CD4-positive, alpha-beta memory T cell (primary cell): ENCODE measurements at places on chromosomes 13 and 19.
A peak's percentile ranks its signal among the peaks of the same experiment; 100 is the strongest.

DNA sequence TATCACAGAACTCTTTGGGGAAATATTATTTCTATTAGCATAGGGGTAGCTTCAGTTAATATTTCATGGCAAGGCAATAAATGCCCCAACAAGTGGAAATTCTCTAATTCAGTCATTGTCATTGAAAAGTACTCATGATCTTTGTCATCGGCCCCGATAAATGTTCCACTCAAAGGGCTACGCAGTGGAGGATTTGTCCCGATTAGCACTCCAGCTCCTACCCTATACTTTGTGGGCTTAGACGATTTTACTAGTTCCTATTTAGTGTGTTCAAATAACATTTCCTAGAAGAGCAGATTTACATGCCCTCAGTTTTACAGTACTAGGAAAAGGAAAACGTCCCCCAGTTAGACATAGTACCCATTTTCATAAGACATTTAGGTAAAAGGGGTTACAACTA lies 38.0 kb upstream of the ATP12A start:
- no peak for DNase-seq

- no peak for DNase-seq
Observed at GRCh38 chr19:23539499-23539898, 144.2 kb upstream of the ZNF91 start.

GRCh38 chr13:114143806-114144605 lies 11.6 kb upstream of the RASA3 start:
- peak; percentile 42 for DNase-seq

DNA sequence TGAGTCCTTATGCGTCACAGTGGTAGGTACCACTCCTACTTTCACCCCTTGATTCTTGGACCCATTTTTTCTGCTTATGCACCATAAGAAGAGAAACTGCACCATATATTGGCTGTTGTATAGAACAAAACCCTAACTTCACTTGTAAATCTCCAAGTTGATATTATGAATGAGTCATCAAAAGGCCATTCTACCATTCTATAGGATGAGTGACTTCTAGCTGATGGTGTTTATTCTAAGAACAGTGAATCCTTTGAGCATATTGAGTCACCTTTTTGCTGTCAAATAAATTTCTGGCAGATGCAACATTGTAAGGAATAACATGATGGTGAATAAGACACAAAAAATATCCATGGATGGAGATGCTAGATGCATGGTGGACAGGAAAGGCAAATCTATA lies 57.7 kb downstream of the POLR1D start:
- DNase-seq, result no peak

GRCh38 chr19:38013913-38014580 lies 107.0 kb downstream of the SIPA1L3 start:
- DNase-seq, result no peak

DNA sequence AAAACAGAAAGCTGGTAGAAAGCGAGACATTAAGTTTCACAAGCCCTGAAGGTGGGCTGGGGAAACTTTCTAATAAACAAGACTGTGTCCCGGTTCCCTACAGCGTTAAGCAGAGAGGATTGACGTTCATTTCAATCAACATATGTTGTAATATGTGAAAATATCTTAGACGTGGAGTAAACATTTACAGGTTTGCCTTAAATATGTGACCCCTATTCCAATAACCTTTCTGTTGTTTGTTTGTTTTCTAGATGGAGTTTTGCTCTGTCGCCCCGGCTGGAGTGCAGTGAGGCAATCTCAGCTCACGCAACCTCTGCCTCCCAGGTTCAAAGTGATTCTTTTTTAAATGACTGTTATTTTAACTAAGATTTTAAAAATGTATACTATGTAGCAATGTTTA lies 526.2 kb downstream of the SUCLA2 start:
- DNase-seq, result no peak

DNA sequence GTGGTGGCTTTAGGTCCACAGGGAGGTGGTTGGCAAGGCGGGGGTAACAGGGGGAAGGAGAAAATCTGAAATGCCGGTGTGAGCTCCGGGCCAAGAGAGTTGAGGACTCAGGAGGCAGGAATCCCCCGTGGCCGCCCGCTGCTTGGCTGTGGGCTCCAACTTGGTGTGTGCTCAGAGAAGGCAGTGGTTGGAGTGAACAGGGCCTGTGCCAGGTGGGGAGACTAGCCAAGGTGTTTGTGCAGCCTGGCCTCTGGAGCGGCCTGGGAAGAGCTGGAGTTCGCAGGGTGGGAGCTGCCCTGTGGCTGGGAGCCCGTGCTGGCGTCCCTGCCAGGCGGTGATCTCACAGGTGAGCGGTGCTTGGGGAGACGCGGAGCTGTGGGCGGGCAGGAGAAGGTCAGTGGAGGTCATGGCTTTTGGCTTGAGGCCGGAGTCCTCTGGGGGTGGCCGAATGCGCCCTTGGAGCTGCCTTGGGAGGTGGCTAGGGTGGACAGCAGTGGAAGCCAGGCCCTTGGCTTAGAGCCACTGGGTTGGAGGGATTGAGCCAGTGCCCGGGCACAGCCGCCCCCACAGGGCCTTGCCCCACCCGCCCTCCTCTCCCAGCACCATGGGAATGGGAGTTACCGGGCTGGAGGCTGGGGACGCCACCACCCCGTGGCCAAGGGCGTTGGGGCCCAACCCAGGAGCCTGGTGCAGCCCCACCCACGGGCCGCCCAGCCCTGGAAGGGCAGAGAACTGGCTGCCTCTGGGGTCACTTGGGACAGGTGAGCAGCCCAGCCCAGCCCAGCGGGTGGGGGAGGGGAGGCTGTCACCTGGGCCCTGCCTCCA lies 7.1 kb upstream of the CIRBP start:
- DNase-seq, result peak; percentile 49

DNA sequence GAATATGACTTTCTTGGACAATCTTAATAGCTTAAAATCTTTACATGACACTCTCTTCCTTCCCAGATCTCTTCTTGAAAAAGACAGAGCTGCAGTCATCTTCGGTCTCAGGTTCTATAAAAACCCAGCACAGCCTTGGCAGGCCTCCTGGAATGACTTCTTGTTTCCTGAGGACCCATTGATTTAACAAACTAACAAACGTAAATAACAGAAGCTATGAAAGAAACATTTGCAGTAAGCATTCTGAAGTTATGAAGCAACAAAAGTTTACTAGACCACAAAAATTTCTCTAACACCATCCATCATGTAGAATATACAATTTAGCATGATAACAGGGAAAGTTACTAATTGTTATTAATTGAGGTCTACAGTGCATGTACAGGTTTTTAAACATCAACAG lies 62.8 kb upstream of the STARD13 start:
- DNase-seq, result no peak

DNA sequence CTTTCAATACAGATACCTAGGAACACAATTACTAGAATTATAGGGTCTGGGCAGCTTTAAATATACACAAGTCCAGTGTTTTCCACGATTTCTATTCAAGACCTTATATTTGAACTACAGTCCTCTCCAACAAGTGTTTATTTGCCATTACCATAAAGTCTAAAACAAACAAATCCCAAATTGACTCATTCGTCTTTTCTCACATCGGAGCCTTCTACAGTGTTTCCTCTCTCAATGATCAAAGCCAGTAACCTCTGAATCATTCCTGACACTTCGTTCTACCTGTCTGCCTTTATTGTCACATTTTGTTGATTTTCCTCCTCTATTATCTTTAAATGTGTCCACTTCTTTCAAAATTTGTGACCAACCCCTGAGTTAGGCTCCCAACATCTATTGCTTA lies 1356.5 kb upstream of the SLC10A2 start:
- no peak for DNase-seq

DNA sequence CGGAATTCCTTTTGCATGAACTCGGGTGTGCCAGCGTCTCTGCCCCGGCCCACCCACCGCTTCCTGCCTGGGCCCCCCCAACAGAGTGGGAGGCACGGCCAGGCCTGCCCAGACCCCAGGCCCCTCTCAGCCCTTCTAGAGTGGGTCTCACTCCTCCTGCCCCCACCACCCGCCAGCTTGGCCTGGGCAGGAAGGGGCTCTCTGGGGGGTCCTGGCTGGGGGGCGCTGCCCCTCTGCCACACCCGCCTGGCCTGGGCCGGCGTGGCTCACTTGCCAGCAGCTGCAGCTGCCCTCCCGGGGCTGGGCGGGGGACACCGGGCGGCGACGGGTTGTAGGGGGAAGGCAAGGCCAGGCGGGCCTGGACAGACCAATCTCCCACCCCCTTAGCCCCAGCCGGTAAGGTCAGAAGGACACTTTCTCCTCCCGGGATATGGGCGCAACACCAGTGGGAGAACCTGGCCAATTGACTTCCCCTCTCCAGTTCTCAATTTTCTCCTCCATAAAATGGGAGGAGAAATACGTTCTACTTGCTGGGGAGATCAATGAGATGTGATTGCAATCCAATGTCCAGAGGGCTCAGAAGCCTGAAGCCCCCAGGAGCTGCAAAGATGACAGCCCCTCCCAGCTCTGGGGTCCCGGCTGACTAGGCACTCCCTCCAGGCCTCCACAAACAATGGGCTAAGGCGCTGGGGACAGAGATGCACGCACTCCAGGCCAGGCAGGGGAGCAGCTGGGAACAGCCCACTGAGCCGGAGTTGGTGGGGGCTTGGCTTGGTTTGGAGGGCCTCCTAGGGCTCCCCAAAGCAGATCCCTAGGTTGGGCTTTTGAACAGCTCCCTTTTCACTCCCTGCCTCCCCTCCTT lies 2.4 kb downstream of the CRLF1 start:
- no peak for DNase-seq
